ENCODE measurements at places on chromosomes 16 and 17. TPM values are rescaled to one million over a fixed set of nuclear protein-coding genes. Genes with fewer than 3 reads are reported as not detected.

The ATAD5 gene
- total RNA-seq = 1.7 TPM

The HBA1 gene
- total RNA-seq = 72.4 TPM

The C16orf74 gene
- total RNA-seq = 0.83 TPM

The KRT33A gene
- total RNA-seq = not detected

The CCL8 gene
- not detected for total RNA-seq

GRCh38 chr16:67436640-67437193 lies 5.8 kb downstream of the HSD11B2 start:
- DNase-seq = no peak
- H3K4me1 ChIP-seq = peaks cover 6% of the 10 kb centered on the region
- H3K36me3 ChIP-seq = peaks cover 66% of the 10 kb centered on the region

GRCh38 chr16:90083139-90083538 lies 6.0 kb upstream of the PRDM7 start:
- H3K27me3 ChIP-seq = no peaks in the 10 kb centered on the region
- no peak overlapping the region for H3K27ac ChIP-seq
- DNase-seq = no peak
- H3K4me1 ChIP-seq = peaks cover 3% of the 10 kb centered on the region
- no peak overlapping the region for H3K4me3 ChIP-seq

GRCh38 chr16:64950262-64950661 lies 171.6 kb downstream of the CDH11 start:
- H3K4me1 ChIP-seq = no peaks in the 10 kb centered on the region
- H3K36me3 ChIP-seq = peaks cover 20% of the 10 kb centered on the region
- H3K27me3 ChIP-seq = no peaks in the 10 kb centered on the region
- no peak overlapping the region for H3K27ac ChIP-seq
- no peak overlapping the region for H3K4me3 ChIP-seq

DNA sequence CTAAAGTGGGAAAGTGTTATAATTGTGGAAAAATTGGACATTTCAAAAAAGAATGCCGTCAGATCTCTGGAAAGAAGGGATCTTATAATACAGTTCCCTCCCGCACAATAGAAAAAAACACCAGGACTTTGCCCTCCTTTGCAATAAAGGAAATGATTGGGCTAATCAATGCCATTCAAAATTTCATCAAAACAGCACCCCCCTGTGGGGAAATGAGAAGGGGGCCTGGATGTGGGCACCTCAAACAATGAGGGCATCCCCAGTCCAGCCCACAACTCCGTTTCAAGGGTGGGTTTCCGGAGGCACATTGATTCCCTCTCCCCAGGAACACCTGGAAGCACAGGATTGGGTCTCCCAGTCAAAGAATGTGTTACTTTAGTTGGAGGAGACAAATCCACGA lies 26.1 kb downstream of the CD300LG start:
- no peaks in the 10 kb centered on the region for H3K27me3 ChIP-seq
- no peaks in the 10 kb centered on the region for H3K4me1 ChIP-seq
- no peak overlapping the region for H3K27ac ChIP-seq
- no peak overlapping the region for H3K4me3 ChIP-seq
- no peaks in the 10 kb centered on the region for H3K36me3 ChIP-seq

DNA sequence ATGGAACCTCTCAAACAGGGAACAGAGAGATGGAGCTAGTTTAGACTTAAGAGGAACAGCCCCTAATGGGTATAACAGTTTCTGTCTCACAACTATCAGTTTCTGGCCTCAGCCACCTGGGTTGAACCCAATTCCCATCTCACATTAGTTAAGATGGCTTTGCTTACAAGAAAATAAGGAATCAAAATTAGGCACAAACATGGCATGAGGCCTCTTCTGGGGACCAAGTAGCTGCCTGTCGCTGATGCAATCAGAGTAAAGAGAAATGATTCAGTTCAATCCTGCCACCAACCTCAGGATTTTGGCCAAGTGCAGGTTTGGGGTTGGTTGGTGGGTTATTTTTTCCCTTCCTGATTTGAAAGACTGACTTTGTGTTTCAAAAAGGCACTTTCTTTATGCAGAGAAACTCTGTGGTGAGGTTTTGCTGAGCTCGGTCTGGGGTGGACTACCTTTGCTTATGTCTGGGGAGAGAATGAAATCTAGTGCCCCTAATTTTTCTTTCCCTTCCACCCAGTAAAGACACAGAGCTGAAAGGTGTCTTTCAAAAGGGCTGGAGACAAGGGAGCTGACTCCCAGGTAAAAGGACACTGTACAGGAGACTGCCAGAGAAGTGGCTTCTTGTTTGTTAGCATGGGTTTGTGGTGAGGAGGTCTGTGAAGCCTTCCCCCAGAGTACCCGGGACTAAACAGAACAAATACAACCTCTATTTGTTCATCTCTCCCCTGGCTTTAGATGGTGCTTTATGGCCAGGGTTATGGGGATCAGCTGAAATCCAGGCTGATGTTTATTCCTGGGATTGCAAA lies 44.8 kb upstream of the NFAT5 start:
- no peaks in the 10 kb centered on the region for H3K4me1 ChIP-seq
- DNase-seq = no peak
- no peak overlapping the region for H3K4me3 ChIP-seq
- no peaks in the 10 kb centered on the region for H3K27me3 ChIP-seq
- H3K36me3 ChIP-seq = no peaks in the 10 kb centered on the region
- no peak overlapping the region for H3K27ac ChIP-seq

- no peak for DNase-seq
- H3K27ac ChIP-seq = no peak overlapping the region
- no peak overlapping the region for H3K4me3 ChIP-seq
- peaks cover 81% of the 10 kb centered on the region for H3K27me3 ChIP-seq
These were observed 3.6 kb upstream of the ALOX12B start for GRCh38 chr17:8091033-8091687.

GRCh38 chr17:27485716-27486495 lies 29.7 kb downstream of the KSR1 start:
- DNase-seq = no peak
- no peaks in the 10 kb centered on the region for H3K36me3 ChIP-seq
- no peak overlapping the region for H3K4me3 ChIP-seq
- no peaks in the 10 kb centered on the region for H3K27me3 ChIP-seq

GRCh38 chr17:73401911-73402310 lies 90.1 kb upstream of the CDC42EP4 start:
- no peak overlapping the region for H3K4me3 ChIP-seq
- no peaks in the 10 kb centered on the region for H3K36me3 ChIP-seq
- DNase-seq = no peak
- H3K27ac ChIP-seq = no peak overlapping the region
- H3K27me3 ChIP-seq = no peaks in the 10 kb centered on the region
- no peaks in the 10 kb centered on the region for H3K4me1 ChIP-seq

GRCh38 chr17:62587554-62587953 lies 39.9 kb upstream of the MRC2 start:
- DNase-seq = no peak
- no peaks in the 10 kb centered on the region for H3K4me1 ChIP-seq
- H3K27me3 ChIP-seq = no peaks in the 10 kb centered on the region

Measured in esophagus muscularis mucosa (tissue), 4 donors.